ENCODE measurements at places on chromosomes 1 and 21. TPM values are rescaled to one million over a fixed set of nuclear protein-coding genes. Genes with fewer than 3 reads are reported as not detected.

The BNIPL gene
- total RNA-seq = 0.18 TPM

The MR1 gene
- total RNA-seq = 21.6 TPM

The FAM177B gene
- not detected for total RNA-seq

The LAPTM5 gene
- total RNA-seq = 0.18 TPM

The CYP4A11 gene
- not detected for total RNA-seq

The SPATA46 gene
- total RNA-seq = not detected

The OR6K3 gene
- not detected for total RNA-seq

The ERMAP gene
- total RNA-seq = 9.3 TPM

The S100A12 gene
- not detected for total RNA-seq

The REN gene
- not detected for total RNA-seq

The TRIM45 gene
- 3.3 TPM for total RNA-seq

The C1QA gene
- total RNA-seq = not detected

The TAS1R3 gene
- 0.09 TPM for total RNA-seq

The GNG12 gene
- total RNA-seq = 91.1 TPM

The NOTCH2NLA gene
- total RNA-seq = 50.7 TPM

The RGS13 gene
- not detected for total RNA-seq

The UTS2 gene
- total RNA-seq = not detected

The TSSK3 gene
- total RNA-seq = 2.3 TPM

The C1QC gene
- total RNA-seq = not detected

The IGSF21 gene
- total RNA-seq = not detected

Measured in fibroblast of the aortic adventitia (primary cell).